ENCODE measurements at places on chromosomes 7 and 10.
A peak's percentile ranks its signal among the peaks of the same experiment; 100 is the strongest.

- DNase-seq, result no peak
These were observed 178.9 kb downstream of the SRPK2 start for GRCh38 chr7:105209870-105210269.

DNA sequence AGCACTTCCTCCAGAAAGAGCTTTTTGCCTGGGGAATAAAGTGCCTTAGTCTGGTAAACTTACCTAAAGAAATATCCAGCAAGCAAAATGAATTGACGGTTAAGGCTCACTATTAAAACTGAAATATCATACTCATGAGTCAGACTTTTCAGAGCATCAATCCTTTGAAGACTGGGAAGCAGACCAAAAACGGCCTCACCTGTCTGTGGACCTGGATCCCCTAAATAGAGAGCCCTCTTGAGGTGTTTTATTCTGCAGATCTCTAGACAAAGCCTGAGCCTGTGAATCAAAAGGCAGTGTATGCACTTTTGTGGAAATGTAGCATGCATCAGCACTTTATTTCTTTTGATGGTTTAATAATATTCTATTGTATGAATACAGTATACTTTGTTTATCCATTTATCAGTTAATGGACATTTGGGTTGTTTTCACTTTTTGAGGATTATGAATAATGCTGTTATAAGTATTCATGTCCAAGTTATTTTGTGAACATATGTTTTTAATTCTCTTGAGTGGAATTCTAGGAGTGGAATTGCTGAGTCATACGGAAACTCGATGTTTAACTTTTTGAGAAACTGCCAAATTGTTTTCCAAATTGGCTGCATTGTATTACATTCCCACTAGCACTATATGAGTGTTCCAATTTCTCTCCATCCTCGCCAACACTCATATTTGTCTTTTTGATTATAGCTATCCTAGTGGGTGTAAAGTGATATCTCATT is 449.0 kb upstream of the IGFBP3 start:
- no peak for DNase-seq

DNA sequence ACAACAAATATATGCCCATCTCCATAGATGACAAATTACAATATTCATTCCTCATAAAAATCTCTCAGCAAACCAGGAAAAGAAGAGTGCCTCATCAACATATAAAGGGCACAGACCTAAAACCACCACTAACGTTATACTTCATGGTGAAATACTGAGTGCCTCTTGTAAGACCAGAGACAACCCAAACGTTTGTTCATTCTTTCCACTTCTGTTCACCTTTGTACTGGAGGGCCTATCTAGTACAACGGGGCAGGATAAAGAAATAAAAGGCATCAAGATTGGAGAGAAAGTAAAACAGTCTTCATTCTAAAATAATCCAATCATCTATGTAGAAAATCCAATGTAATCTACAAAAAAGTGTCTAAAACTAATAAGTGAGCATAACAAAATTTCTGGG is 79.1 kb downstream of the LARP4B start:
- no peak for DNase-seq

GRCh38 chr10:101000127-101000914 is 713 bp downstream of the LZTS2 start:
- DNase-seq, result no peak

DNA sequence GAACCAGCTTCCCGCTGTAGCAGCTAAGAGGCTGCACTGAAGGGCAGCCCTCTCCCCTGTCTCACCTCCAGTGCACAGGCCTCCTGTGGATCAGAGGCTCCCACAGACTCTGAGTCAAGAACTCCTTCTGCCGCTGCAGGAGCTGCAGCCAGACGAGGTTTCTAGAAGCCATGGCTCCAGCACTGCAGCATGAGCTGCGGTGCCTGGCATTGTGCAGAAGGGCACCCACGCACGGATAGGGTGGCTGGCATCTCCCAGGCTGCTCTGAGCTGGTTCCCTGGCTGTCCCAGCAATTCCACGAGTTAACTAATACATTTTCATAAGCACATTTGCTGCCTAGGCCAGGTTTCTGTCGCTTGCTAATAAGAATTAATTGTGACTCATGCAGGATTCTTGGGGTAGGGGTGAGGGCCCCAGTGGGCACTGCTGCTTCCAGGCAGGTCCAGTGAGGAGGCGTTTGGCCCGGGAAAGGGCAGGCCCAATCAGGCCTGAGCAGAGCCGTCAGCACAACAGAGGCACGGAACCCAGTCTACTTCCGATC is 594.2 kb downstream of the DNAJB6 start:
- no peak for DNase-seq

DNA sequence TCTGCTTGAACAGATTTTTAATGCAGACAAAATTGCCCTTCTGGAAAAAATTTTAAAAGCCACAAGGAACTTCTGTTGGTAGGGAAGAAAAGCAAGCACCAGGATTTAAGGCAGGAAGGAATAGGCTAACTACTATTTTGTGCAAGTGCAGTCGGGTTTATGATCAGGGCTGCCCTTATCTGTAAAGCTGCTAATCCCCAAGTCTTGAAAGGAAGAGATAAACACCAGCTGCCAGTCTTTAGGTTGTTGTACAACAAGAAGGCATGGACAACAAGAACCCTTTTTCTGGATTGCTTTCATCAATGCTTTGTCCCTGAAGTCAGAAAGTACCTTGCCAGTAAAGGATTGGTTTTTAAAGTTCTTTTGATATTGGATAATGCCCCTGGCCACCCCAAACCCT is 40.7 kb downstream of the RALA start:
- no peak for DNase-seq

GRCh38 chr7:80632819-80633218 is 5.6 kb upstream of the CD36 start:
- DNase-seq, result no peak

GRCh38 chr10:88974446-88975376 is 15.9 kb upstream of the FAS start:
- no peak for DNase-seq

- peak; percentile 32 for DNase-seq
These were observed 23.5 kb downstream of the SGCE start for GRCh38 chr7:94632338-94633013.

All from NCI-H345 (cell line).